ENCODE measurements at places on chromosomes 16 and 17.

DNA sequence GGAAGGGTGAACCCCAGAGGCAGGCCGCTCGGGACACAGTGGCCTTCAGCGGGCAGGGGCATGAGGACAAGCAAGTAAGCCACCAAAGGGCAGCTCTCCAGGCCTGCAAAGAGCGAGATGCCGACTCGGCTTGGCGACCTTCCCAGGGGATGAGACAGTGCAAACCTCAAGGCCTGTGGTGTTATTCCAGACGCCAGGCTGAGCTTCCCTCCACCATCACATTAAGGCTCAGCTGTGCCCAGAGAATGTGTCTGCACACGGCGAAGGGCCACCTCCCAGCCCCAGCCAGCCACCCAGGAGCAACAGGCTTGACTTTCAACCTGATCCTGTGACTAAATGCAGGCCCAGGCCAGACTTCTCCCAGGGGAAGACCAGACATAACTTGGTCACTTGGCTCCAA, 251.4 kb downstream of the SOX9 start:
- DNase-seq: no peak

DNA sequence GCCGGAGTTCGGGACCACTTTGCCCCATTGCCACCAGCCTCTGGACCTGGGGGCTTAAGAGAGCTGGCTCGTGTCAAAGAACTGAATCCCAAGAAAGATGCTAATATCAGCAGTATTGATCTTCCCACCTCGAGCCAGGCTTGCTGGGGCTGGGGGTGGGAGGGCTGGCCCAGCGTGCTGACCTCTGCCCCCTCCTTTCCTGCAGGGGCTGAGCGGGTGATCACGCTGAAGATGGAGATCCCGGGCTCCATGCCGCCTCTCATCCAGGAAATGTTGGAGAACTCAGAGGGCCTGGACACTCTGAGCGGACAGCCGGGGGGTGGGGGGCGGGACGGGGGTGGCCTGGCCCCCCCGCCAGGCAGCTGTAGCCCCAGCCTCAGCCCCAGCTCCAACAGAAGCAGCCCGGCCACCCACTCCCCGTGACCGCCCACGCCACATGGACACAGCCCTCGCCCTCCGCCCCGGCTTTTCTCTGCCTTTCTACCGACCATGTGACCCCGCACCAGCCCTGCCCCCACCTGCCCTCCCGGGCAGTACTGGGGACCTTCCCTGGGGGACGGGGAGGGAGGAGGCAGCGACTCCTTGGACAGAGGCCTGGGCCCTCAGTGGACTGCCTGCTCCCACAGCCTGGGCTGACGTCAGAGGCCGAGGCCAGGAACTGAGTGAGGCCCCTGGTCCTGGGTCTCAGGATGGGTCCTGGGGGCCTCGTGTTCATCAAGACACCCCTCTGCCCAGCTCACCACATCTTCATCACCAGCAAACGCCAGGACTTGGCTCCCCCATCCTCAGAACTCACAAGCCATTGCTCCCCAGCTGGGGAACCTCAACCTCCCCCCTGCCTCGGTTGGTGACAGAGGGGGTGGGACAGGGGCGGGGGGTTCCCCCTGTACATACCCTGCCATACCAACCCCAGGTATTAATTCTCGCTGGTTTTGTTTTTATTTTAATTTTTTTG, 8.5 kb downstream of the GJD3 start:
- no peak for DNase-seq

- DNase-seq: no peak
Observed at GRCh38 chr16:74447578-74447977, 26.3 kb upstream of the CLEC18B start.

DNA sequence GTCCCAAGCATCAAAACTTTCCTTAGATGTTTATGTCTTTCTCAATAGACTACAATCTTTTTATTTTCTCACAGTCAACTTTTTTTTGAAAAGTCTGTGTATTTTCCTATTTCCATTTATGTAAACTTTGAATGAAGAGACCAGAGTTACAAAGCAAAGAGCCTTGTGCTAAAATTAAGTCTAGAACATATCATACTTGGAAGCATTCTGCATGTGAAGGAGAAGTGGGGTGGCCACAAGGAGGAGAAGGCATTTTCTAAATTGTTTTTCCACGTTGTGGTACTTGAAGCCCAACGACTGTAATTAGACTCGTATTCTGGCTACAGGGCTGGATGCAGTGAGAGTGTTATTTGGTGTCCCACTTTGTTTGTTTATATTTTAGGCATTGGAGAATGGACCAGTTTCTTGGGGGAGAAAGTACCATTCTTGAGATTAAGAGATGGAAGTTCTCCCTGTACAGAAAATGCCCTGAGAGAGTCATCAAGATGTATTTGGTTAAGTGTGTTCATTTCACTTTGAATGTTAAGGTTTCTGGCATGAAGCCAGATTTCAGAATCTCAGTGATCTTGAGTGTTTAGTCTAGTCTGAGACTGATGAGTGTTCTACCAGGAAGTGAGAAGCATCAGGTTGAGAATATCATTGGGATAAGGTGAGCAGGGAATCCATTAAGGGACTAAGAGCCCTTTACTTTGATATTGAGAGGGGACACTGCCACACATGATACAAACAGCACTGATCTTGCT, 71.6 kb downstream of the MAP2K6 start:
- DNase-seq: no peak

GRCh38 chr17:72338847-72339790, 218.3 kb downstream of the SOX9 start:
- no peak for DNase-seq

- DNase-seq: no peak
Observed at GRCh38 chr16:2404099-2404498, 25.1 kb upstream of the CCNF start.

DNA sequence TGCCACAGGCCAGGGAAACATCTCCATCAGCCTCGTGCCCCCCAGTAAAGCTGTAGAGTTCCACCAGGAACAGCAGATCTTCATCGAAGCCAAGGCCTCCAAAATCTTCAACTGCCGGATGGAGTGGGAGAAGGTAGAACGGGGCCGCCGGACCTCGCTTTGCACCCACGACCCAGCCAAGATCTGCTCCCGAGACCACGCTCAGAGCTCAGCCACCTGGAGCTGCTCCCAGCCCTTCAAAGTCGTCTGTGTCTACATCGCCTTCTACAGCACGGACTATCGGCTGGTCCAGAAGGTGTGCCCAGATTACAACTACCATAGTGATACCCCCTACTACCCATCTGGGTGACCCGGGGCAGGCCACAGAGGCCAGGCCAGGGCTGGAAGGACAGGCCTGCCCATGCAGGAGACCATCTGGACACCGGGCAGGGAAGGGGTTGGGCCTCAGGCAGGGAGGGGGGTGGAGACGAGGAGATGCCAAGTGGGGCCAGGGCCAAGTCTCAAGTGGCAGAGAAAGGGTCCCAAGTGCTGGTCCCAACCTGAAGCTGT, 3.4 kb downstream of the NXPH3 start:
- DNase-seq: no peak

GRCh38 chr16:23071196-23072083, 77.8 kb downstream of the USP31 start:
- DNase-seq: no peak

DNA sequence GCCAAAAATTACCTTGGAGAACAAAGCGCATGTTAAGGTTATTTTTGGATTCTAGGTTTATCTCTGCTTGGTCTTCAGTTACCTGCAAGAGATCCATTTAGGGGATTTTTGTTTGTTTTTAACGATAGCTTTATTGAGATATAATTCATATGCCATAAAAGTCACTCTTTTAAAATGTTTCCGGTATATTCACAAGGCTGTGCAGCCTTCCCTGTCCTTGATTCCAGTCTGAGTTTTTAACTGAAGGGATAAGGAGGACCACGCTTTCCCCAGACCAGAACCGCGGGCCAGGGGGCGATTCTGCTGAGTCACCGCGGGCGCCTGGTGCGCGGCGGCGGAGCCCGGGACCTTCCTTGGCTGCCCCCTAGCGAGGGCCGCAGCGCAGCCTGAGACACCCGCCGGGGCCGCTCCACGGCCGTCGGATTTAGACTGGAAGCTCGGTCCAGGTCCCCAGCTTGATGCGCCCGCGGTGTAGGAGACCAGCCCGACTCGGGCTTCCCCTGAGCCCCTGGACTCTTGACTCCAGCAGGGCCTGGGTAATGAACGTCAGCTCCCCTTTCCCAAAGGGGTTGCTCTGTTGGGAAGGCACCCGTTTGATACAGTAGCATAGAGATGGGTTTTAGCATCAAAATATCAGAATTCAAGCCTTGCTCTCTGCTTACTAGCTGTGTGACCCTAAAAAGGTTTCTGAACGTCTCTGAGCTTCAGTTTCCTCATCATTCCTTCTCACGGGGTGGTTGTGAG, 50.0 kb upstream of the STH start:
- DNase-seq: peak; percentile 43

GRCh38 chr16:61892531-61892930, 143.7 kb downstream of the CDH8 start:
- DNase-seq: no peak

- no peak for DNase-seq
Observed at GRCh38 chr17:49573510-49574322, 2.0 kb upstream of the NXPH3 start.

GRCh38 chr16:49353680-49354079, 19.9 kb upstream of the C16orf78 start:
- DNase-seq: no peak

- no peak for DNase-seq
Observed at GRCh38 chr16:56564793-56565477, at the start of gene MT4. Gene MT4, plus strand, starts transcription at chr16:56565073. Its CDS starts 56 bp downstream, at chr16:56565129.

DNA sequence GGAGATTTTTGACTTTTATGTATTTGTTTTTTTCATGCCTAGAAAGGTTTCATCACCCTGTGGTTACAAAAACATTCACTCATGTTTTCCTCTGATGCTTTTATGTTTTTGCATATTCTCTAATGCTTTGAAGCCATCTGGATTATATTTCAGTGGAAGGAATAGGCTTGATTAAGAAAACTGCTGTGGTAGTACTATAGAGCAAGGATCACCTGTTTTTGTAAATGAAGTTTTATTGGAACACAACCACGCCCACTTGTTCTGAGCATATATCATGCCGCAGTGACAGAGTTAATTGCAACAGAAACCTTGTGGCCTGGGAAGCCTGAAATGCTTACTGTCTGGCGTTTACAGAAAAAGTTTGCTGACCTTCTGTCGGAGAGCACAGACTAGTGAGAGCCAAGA, 11.5 kb downstream of the COX10 start:
- no peak for DNase-seq

DNA sequence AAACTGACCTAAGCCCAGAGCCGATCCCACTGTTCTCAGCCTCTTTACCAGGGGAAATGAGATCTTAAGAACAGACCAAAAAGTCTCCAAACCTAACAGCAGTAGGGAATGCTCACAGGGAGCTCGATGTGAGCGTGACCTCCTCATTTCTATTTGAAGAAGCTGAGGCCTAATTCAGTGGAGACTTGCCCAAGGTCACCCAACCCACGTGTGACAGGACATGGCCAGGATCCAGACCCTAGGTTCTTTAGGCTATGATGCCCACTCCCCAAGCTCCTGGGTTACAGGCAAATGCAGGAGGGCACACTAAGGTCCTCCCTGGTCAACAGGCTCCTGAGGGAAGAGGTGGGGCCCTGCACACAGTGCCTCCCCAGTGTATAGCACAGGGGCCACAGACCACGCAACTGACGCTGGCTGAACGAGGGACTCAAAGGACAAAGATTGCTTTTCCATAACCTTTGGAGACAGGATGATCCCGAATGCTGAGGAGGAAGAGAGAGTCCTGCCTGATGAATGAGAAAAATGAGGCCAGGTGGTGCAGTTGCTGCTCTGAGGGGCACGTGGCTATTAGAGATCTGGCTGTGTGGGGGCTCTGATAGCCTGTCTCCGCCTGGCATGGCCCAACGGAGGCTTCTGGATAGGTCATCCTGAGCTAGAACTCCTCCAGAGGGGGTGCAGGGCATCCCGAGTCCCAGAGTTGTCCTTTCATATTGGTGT, 24.0 kb downstream of the MAP3K14 start:
- no peak for DNase-seq

DNA sequence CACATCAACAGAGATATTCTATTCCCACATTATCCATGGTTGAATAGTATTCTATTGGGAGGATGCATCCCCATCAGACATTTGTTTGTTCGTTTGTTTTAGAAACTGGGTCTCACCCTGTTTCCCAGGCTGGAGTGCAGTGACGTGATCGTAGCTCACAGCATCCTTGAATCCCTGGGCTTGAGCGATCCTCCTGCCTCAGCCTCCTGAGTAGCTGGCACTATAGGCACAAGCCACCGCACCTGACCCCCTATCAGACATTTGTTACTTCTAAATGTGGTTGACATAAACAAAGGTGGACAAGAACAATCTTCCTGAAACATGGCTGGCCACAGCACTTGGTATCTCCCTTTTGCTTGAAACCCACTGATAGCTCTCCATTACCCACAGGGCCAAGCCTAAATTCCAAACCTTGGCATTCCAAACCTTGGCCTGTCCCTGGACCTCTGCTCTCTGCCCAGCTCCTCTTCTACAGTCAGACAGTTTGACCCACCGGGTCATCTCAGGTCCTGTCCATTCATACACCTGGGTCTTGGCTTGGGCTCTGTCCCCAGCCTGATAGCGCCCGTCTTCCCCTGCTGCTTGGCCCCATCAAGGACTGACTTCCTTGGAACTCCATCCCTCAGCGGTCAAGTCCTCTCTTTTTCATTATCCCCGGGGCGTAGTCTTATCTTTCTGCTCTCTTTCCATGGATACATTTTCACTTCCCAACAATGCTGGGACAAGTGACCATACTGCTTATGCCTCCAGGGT, 1.5 kb upstream of the PRR29 start:
- DNase-seq: no peak

- DNase-seq: no peak
Observed at GRCh38 chr16:719815-720446, 1.0 kb upstream of the ANTKMT start.

DNA sequence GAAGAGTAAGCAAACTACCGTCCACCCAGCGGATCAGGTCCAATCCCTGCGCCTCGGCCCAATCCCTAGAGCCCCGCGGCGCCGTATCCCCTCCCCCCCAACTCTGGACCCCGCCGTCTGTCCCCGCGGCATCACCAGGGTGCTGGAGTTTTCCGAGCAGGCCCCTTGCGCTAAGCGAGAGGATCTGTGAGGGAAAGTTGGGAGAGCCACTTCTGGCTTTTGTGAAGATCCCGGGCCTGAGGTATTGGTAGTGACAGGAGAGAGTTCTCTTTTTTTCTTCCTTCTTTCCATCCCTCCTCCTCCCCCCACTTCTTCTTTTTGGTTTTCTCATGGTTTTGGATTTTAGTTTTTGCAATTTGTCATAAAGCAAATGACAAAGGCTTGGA, 3.5 kb upstream of the DLX4 start:
- no peak for DNase-seq

GRCh38 chr16:17330044-17330443, 140.7 kb downstream of the XYLT1 start:
- DNase-seq: no peak

- peak; percentile 4 for DNase-seq
Observed at GRCh38 chr17:68513932-68514331, 1.7 kb downstream of the PRKAR1A start.

DNA sequence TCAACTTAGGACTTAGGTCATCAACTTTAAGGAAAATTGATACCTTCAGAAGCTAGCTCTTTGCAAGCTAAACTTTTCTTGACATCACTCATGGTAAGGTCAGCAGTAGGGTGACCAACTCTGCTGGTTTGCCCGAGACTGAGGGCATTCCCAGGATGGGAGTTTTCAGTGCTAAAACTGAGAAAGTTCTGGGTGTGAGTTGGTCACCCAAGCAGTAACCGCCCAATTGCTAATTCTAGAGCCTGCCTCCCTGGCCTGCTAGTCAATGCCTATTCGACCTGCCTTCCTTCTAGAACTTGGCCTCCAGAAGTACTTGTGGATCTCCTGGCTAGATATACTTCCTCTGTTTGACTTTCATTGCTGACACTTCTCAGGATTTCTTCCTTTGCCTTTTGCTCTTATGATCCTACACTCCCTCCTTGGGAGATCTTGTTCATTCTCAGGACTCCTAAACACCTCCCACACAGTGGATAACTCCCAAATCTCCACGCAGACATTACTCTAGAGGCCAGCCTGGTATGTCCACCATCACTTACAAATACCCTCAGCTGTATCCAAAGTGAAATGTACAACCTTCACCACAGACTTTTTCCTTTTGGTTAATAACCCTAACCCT, 10.5 kb upstream of the MYO18A start:
- DNase-seq: no peak
